GM18507 (cell line): ENCODE measurements at places on chromosomes 11 and 22.

DNA sequence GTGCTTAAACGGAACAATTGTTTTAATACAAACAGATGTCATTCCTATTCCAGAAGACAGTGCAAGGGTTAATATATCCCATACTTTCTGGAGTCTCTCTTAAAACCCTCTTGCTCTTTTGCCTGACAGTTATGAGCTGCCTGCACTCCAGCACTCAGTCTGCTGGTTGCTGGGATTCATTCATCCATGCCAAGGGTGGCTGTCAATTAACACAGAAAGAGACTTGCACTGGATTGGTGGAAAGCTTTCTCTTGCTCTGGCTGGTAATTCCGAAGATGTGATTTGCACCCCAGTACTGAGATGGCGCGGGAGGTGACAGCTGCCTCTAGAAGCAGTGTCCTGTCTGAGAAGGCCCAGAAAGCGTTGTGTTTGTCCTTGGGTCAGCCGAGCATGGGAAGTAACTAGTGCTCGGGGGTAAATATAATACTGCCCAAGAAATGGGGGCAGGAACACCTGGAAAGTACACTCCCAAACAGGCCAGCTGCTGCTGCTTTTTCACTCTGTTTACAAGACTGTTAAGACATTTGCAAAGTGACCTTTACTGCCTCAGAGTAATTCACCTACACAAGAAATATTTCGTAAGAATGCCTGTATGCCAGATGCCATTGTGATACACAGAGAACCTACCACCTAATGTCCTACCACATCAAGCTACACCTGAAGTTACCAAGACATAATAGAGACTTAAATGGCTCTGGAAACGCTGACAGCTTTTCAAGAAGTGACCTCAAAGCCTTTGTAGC is 20.5 kb downstream of the SCUBE2 start:
- DNase-seq: no peak

GRCh38 chr22:46878191-46878948 is 115.9 kb downstream of the TBC1D22A start:
- no peak for DNase-seq

GRCh38 chr11:64185693-64186491 is at the start of gene STIP1:
Gene STIP1, plus strand, starts transcription at chr11:64186171. Its CDS starts 91 bp downstream, at chr11:64186262.
- DNase-seq: peak; percentile 94

- no peak for DNase-seq
Observed at GRCh38 chr11:77062924-77063323, 3.8 kb upstream of the CAPN5 start.

DNA sequence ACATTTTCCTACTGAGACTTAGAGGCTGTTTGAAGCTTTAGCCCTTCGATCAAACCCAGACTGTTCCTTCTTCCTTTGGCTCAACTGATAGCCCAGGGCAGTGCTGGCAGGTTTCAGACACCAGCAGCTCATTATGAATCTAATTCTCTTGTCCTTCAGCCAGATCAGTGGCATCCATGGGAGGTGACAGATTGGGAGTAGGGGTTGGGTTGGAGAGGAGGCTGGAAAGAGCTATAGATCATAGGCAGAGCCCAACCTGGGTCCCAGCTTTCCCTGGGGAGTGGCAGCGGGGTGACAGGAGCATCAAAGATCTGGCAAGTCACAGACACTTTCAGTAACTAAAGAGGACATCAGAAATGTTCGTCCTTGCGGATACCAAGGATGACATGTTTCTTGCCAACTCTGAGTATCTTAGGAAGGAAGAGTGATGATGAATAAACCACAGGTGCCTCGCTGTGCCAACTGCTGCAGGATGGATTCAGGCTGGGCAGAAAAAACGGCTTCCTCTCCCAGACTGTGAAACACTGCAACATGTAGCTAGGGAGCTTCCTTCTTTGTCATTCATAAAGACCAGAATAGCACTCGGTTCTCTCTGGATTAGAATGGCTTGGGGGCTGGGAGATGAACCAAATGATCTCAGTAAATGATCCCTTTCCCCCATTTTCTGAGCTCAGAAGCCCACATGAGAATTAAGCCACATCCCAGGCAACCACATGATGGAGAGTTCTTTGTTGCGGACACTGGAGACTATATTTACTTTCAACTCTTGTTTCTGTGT is 19.1 kb downstream of the ABCC8 start:
- DNase-seq: no peak

- DNase-seq: no peak
Observed at GRCh38 chr11:119750056-119750455, 21.1 kb upstream of the NECTIN1 start.

GRCh38 chr11:75242722-75243600 is 2.4 kb downstream of the TPBGL start:
- no peak for DNase-seq

DNA sequence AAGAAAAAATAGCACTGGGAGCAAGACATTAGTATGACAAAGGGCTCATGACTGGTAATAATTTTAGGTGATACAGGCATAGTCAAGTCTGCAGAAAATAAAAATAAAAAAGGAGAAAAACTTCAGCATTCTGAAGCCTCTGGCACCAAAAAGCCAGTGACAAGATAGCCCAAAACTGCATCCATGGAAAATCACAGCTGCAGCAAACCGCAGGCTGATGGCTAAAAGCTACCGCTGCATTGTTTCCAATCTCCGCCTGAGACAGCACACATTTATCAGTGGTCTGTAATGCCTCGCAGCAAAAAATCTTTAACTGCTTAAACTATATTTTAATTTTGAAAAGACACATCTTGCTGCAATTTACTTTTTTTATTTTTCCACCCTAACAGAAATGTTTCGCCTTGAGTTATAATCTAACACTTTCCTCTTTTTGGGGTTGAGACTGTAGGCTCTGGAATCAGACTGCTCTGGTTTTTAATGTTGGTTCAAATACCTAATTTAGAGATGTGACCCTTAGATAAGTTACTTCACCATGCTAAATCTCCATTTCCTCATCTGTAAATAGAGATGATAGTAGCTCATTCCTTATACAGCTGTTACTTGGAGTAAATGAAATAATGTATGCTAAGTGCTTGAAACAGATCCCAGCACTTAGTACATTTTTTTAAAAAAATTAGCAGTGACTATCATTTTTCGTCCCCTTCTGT is 42.0 kb upstream of the FIBIN start:
- DNase-seq: no peak

DNA sequence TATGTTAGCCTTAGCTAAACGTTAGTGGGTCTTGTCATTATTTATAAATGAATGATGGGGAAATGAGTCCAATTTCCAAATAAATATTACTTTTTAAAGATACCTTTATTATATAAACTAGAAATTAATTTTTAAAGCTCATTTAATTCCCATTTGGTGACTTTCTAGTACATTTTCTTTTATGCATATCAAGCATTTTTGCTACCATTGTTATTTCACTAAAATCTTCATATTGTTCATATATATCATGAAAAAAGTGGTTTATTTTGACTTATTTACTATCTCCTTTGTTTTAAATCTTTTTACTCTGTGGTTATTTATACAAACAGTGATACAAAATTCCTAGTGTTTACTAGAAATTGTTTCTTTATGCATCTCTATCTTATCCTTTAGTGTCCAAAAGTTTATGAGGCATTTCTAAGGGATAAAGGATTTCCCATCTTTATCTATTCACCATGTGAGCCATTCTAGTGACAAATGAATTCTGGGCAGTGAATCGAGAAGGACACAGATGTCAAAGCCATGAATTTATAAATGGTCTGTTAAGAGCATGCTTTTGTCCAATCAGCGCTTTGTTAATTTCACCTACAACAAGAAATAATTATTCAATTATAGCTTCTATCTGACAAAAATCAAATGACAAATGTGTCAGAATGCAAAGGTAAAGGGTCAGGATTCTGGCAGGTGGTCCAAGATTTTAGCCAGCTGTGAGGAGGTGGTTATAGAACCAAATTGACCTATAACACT is 70.6 kb downstream of the PRMT3 start:
- DNase-seq: no peak

DNA sequence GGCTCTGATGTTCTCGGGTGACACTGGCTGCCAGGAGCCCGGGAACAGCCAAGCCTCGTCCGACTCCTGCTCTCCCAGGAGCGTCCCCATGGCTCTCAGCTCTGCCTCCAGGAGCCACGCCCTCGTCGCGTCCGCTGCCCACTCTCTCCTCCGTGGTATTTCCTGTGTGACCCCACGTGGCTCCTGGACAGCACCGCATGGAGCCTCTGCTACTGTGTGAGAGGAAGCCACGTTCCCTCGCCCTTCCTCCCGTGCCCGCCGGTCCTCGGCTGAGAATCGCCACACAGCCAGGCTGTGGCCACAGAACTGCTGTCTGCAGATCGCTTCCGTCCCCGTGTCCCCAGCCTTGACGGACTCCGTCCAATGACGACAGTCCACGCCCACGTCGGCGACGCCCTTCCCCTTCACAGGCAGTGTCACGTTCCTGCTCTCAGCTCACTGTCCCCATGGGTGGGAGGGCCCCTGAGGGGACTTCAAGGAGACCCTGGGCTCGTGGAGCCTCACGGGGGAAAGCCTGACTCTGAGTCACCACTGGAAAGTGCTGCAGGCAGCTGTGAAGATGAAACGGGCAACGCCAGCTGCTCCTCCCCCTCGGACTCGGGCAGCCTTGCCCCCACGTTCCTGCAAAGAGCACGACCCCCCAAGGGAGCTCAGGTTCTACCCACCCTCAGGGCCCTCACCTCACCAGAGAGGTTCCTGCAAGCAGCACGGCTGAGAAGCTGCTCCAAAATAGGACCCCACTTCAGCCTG is 458.5 kb downstream of the BRD1 start:
- no peak for DNase-seq

GRCh38 chr11:134069426-134070341 is 812 bp downstream of the JAM3 start:
- DNase-seq: no peak

GRCh38 chr22:36022162-36022561 is 6.5 kb downstream of the RBFOX2 start:
- no peak for DNase-seq

DNA sequence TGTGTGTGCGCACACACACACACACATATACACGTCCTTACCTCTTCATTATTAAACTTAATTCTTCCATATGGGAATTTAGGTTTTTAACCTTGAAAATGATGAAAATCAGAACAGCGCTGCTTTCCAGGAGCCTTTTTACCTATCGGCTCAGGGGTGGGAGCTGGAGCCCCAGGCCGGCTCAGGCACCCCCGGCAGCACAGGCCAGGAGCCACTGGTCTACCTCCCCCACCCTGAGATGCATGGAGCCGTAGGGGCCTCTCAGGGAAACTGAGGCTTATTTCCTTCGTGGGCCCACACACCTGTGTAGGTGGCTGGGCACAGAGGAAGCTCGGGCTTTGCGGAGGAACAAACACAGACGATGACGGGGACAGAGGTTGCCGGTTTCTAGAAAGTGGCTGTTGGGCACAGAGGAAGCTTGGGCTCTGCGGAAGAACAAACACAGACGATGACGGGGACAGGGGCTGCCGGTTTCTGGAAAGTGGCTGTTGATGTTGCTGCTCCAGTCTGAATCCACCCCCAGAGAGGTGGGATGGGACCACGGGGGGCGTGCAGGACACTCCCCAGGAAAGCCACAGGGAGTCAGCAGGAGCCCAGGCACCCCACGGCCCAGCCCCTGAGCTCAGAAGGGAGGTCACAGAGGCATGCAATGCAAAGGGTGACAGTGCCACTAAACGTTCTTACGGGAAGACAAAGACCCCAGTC is 149.4 kb downstream of the BRD1 start:
- no peak for DNase-seq

GRCh38 chr22:49948116-49948957 is 12.2 kb upstream of the PIM3 start:
- DNase-seq: no peak

DNA sequence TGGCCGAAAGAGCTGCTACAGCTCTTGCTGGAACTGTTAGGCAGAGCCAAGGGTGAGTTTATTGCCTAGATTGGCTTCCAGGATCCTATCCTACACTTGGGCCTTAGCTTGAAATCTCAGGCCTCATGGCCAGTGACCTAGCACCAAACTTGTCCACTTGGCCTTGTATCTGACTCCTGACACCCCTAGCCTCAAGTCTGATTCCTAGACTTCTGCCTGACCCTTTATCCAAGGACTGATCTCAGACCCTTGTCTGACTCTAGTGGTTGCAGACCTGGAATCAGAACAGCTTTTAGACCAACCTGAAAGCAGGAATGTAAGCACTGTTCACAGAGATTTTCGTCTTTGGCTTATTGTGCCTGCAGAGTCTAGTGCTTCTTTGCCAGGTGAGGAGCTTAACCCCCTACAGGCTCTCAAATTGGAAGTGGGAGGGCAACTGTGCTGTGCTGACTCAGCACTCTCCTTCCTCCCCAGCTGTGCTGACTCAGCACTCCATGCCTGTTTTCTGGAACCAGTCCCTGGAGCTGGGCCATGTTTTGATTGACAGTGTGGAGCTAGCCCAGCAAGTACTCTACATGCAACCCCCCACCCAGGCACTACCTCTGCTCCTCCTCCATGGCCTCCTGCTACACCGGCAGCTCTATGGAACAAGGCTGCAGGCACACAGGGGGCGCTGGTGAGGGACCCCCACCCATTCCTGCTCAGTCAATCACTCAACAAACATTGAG is 35.1 kb downstream of the RRP8 start:
- DNase-seq: no peak

DNA sequence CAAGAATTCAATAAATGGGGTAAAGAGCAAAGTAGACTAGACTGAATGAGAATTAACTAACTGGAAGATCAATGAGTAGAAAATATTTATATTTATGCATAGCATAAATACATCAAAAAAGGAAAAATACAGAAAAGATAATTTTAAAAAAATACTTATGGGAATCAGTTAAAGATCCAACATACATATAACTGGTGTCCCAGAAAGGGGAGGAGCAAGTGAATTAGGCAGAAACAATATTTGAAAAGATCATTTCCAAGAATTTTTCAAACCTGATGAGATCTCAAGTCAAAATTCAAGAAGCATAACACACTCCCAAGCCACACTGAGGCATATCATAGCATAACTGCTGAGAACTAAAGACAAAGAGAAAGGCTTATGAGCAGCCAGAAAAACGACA is 62.7 kb upstream of the SHISAL1 start:
- no peak for DNase-seq

GRCh38 chr11:2447253-2447950 is 2.6 kb downstream of the KCNQ1 start:
- DNase-seq: no peak

- DNase-seq: peak; percentile 85
Observed at GRCh38 chr11:9265211-9266131, at the start of gene DENND5A. Gene DENND5A, minus strand, starts transcription at chr11:9265350. Its CDS starts 281 bp downstream, at chr11:9265069.
